ENCODE measurements at places on chromosomes 1 and 21.

DNA sequence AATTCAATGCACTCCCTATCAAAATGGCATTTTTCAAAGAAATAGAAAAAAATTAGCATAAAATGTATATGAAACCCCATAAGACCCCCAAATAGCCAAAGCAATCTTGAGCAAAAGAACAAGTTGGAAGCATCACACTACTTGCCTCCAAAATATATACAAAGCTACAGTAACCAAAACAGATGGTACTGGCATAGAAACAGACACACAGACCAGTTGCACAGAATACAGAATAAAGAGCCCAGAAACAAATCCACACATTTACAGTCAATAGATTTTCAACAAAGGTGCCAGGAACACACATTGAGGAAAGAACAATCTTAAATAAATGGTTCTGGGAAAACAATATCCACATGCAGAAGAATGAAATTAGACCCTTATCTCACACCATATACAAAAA is 350.8 kb downstream of the DSCAM start:
- DNase-seq = no peak

DNA sequence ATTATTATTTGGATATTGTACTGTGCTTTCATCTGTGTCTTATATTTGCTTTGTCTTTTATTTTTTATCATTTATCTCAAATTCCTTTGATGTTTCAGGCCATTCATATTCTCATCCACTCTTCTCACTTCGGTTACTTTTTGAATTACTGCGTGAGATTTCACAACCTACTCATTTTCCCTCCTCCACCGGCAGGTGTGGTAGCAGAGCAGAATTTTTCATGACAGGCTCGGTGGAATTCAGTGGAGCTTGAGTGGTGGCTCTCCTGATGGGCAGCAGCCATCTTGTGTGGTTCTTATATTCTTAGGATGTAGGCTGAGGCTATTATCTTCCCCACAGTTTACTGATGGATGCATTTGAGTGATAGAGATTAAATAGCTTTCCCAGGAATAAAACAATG is 92.3 kb upstream of the IVNS1ABP start:
- no peak for DNase-seq

DNA sequence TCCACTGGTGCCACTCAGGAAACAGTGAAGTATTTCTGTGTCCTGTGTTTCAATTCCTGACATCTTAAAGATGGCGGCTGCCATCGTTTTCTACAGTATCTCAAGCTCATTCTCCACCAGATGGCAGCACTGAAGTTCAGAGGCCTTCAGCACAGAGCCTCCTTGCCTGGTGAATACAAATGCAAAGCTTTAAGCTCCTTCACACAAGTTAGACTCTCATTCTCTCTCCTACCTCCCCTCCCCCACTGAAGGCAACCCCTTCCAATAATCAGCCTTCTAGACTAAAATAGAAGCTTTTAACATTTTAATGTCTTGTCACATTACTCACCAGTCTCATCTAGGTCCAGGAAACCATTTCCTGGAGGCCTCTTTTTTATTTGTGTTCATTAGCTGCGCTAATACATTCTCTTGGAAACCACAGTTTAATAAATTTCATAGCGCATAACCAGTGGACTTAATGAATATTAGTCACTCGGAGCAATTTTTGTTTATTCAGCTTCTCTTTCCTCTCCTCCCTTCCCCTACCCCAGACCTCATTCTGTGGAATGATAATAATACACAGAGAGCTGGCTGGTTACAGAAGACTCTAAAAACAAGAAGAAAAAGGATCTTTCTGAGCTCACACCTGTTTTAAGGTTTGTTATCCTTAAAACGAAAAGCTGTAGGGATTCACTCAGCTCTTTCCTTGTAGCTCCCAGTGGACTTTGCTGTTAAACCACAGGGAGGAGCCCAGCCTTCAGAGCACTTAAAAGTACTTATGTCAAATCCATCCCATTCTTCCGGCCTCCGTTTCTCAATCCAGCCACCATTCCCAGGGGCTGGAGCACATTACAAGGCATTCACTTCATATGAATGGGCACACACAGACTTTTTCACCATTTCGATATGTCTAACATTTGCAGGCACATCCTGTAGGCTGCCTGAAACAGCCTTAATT is 384.9 kb downstream of the HLX start:
- DNase-seq = peak; percentile 33

DNA sequence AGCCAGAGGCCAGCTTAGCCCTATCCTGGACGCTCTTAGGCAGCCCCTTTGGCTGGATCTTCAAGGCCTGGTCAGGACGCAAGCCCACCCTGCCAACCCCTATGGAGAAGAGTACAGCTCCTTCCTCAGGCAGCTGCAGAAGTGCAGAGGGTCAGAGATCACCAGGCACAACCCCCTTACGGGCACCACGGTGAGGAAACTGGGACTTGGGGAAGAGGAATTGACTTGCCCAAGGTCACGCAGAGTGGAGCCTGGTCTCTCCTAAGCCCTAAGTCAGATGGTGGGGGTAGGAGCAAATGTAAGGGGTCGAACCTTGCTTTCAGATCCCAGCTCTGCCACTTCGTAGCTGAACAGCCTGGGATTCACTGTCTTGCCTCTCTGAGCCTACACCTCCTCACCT is 3.7 kb downstream of the E2F2 start:
- DNase-seq = no peak

DNA sequence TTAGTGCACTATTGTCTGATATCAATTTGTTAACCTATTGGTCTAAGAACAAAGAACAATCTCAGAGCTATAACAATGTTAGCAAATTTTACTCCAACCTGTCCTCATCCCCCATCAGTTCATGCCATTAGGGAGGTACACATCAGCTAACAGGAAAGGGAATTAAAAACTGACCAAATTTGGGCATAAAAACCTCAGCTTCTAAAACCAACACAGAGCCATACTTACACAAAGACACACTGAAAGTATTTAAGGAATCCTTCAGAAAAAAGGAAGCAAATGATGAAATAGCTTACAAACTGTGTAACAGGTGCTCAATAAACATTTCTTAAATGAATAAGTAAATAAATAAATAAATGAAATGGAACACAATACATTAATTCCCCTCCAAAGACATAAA is 89.2 kb downstream of the TTLL7 start:
- DNase-seq = no peak
